ENCODE measurements at places on chromosomes 2 and 18.

DNA sequence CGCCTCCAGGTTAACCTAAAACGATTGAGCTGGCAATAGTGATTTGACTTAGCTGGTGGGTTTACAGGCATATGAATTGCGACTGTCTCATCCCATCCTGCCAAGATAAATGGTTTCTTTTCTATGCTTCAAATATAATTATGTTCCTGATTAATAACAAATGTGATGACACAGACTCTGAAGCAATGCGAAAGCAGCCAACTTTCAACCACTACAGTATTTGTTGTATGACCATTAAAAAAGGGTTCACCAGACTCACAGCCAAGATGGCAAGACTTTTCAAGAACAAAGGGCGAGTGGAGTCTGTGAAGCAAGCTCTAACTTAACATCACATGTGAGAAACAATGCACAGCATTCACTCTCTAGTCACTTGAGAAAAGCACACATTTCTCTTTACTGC is 186.6 kb downstream of the PID1 start:
- no peak for DNase-seq

DNA sequence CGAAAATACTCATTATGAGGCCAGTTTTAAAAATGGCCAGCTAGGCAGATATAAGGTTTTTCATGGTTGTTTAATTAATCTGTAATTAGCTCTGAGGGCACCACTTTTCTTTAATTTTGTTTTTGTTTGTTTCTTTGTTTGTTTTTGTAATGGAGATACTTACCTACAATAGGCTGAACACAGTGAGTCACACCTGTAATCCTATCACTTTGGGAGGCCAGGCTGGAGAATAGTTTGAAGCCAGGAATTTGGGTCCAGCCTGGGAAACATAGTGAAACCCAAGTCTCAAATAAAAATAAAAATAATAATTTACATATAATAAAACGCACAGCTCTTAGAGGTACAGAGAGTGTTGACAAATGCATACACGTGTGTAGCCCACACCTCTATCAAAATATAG is 56.8 kb upstream of the MSH2 start:
- DNase-seq: no peak

DNA sequence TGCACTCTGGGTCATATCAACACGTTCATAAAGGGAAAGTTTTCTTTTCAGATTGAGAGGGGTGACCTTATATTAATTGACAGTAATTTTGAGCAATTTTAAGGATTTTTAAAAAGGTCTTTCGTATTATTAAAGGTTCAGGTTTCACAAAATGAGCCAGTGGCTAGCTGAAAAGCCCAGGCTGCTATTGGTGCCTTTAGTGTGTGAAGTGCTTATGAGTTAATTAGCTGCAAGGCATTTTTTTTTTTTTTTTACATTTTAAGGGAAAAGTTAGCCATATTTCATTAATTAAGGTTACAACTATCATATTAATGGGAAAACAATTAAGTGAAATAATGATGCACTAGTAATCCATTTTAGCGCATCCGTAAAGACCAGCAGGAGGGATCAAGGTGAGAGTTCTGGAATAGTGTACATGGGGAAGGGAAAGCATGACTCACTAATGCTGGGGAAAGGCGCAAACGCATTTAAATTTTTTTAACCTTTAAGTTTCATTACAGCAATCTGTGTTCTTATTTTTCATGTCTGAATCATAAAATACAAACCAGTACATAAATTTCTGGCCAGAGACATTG is 200.0 kb downstream of the ZNF407 start:
- DNase-seq: no peak

- DNase-seq: no peak
Observed at GRCh38 chr2:97726261-97727064, 13.1 kb downstream of the ZAP70 start.

DNA sequence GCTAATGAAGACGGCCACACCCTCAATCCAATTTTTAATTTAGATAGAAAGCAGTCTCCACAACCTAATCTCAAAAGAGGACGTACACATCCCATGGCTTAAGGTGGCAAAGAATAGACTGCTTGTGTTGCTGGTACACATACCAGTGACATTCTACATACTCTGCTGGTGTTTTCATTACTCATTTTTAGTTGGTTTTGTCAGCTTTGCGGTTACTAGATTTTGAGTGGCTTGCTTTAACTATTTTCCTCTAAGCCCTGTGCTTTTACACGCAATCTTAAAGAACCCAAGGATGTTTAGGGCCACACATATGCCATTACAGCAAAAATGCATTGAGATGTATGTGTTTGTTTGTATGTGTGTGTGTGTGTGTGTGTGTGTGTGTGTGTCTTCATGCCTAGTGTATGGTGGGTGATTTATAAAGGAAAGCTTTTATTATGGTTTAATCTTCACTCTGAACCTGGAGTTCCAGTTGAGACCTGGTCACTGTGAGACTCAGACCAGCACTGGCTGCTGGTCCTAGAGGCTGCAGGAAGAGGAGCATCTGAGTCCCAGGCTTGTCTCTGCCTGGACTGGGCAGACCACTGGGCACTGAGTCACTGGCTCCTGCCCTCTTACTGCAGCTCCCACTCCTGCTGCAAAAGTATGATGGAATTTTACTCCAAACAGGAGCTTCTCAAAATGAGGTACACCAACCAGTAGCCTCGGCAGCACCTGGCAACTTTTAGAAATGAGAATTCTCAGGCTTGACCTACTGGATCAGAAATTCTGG is 415.9 kb downstream of the NBAS start:
- no peak for DNase-seq

DNA sequence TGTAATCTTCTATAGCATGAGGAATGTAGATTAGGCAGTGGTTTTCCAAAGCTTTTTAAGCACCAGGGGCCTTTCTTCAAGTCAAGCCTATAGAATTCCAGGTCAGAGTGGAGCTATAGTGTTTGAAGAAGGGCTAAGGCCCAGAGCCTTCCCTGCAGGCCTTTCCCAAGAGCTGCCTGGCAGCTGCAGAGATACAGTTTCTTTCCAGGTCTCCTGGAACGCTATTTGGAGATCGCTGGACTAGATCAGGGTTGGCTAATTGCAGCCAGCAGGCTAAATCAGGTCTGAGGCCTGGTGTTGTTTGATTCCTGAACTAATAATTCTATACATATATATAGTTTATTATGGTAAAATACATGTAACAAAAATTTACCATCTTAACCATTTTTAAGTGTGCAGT is 319.0 kb upstream of the SPRED2 start:
- no peak for DNase-seq

GRCh38 chr2:227163998-227164762 is at the start of the genes COL4A3 and COL4A4:
Gene COL4A3 (plus strand): TSS chr2:227164624. CDS start chr2:227164727, 103 bp downstream.
Gene COL4A4 (minus strand): TSS chr2:227164205. CDS start chr2:227147483, 16,722 bp downstream.
- no peak for DNase-seq

DNA sequence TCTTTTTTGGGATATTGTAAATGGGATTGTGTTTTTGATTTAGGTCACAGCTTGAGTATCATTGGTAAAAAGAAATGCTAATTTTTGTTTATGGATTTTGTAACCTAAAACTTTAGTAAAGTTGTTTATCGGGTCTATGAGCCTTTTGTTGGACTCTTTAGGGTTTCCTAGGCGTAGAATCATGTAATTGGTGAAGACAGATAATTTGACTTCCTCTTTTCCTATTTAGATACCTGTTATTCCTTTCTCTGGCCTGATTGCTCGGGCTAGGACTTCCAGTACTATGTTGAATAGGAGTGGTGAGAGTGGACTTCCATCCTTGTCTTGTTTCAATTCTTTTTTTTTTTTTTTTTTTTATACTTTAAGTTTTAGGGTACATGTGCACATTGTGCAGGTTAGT is 149.0 kb downstream of the QPCT start:
- DNase-seq: no peak

- DNase-seq: no peak
Observed at GRCh38 chr2:7169593-7169992, 252.4 kb downstream of the RNF144A start.

- DNase-seq: no peak
Observed at GRCh38 chr2:64763126-64763525, 109.4 kb upstream of the SERTAD2 start.

DNA sequence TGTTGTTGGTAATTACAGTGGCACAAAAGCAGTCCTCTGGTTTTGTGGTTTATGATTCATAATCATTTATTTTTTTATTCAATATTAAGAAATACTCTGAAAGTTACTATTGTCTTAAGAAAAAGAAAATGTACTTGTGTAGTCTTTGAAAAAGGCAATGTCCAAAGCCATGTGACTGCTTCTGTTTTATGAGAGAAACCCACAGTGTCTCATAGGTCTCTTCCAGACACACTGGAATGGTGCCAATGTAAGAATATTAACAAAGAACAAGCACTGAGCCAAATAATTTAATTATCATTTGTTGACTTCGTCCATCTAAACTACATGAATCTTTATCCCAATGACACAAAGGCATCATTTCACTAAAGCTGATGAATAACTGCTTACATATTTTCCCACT is 62.5 kb downstream of the RPRM start:
- DNase-seq: no peak

- no peak for DNase-seq
Observed at GRCh38 chr2:194077366-194077765, 1579.7 kb upstream of the SLC39A10 start.

GRCh38 chr18:63817441-63818051 is 42.3 kb downstream of the SERPINB7 start:
- DNase-seq: no peak

GRCh38 chr2:186309901-186310300 is 176.2 kb upstream of the ZC3H15 start:
- DNase-seq: no peak

DNA sequence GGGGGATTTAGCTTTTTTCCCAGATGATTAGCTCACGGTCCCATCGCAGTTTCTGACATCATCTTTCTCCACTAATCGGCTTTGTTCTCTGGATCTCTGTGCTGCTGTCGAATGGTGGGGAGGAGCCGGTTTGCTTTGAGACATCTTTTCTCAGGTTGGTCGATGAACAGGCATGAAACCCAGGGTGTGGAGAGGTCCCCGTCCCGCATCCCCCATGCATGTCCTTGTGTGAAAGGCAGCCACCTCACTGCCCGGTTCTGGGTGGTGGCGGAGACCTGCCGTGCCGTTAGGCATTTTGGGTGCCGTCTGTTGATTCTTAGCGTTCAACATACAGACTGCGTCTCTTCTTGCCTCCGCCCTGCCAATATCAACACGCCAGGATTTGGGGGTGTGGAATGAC is 57.8 kb downstream of the CTDP1 start:
- no peak for DNase-seq

- no peak for DNase-seq
Observed at GRCh38 chr2:32452338-32453064, 95.7 kb downstream of the BIRC6 start.
